ENCODE measurements at places on chromosomes 1 and 21.

GRCh38 chr1:34929853-34930701 is 627 bp upstream of the DLGAP3 start:
- no peak for DNase-seq

DNA sequence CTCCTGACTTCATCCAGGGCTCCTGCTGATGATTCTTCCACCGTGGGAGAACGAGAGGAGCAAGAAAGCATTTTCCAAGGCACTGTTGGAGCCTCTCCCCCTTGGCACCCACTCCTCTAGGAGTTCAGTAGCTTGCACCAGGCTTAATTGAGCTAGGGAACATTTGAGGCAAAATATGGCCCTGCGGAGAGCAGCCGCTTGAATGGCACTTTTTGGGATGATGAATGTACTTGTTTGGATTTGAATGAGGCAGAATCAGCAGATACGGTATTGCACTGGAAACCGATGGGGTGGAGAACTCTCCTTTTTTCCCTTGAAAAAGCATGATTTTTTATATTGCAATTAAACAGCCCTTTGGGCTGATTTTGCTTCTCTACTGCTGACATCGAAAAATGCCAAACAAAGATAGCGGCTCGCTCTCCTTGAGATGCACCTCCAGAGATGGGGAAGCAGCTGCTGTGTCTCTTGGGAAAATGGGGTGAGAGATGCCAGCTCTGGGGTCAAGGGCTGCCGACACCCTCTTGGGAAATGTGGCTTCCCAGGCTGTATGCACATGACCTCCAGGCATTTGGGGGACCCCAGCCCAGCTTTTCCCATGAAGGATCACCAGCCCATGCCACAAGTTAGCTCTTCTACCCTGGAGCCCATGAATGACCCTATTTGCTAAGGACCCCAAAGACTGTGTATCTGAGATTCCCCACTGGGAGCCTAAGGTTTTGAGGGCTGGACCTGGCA is 55.4 kb upstream of the LRP8 start:
- DNase-seq = no peak

DNA sequence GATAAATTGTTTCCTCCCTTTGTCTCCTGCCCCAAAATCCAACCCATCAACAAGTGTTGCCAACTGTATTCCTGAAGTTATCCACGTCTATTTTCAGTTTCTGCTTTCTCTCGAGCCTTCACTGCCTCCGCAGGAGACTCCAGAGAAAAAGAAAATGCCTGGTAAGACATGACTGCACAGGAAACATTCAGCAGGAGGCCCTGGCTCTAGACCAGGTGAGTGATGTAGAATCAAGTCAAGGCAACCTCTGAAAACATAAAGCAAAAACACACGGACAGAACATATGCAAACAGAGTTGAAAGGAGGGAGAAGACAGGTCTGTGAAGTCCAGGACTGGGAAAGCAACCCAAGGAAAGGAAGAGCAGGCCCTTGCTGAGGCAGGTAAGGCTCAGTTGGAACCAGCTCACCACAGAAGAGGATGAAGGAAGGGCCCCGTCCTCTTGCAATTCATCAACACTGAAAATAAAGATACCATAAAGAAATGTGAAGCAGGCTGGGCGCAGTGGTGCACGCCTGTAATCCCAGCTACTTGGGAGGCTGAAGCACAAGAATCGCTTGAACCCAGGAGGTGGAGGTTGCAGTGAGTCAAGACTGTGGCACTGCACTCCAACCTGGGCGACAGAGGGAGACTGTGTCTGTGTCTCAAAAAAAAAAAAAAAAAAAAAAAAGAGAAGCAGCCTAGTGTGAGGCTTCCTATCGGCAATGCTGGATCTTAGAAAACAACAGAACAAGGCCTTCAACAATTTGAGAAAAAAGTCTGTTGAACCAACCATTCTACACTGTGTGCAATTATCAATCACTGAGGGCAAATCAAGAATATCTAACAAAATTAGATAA is 8.8 kb downstream of the NOL9 start:
- no peak for DNase-seq

GRCh38 chr21:34967509-34968289 is 81.4 kb downstream of the RUNX1 start:
- no peak for DNase-seq

- DNase-seq = no peak
Observed at GRCh38 chr1:116770625-116771024, 16.4 kb downstream of the CD2 start.

GRCh38 chr1:96253246-96254035 is 468.1 kb upstream of the PTBP2 start:
- no peak for DNase-seq

DNA sequence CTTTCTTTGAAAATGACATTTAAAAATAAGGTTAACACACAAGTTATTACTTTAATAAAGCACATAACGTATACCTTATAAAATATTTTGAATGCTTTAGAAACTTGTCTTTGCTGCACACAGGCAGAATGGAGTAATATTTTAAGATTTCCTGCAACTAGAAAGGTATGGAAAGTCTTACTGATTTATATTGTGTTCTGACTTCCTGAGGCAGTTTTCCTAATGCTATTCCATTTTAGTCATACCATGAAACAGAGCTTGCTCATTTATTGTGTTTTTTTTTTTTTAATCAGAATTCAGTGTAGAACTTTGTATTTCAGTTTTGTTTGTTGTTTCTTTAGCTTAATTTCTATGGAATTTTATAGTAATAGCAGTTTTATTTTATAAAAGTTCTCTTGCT is 60.9 kb upstream of the S1PR1 start:
- no peak for DNase-seq

DNA sequence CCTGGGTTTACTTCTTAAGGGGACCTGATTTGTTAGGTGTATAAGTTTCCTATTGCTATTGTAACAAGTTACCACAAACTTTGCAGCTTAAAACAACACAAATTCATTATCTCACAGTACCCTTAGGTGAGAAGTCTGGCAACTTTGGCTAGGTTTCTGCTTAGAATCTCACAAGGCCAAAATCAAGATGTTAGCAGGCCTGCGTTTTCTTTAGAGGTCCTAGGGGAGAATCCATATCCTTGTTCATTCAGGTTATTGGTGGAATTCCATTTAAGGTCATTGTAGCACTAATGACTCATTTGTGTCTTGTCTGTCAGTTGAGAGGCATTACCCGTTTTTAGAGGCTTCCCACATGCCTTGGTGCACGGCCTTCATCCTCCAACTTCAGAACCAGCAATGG is 8.2 kb upstream of the SH2D1B start:
- DNase-seq = no peak

DNA sequence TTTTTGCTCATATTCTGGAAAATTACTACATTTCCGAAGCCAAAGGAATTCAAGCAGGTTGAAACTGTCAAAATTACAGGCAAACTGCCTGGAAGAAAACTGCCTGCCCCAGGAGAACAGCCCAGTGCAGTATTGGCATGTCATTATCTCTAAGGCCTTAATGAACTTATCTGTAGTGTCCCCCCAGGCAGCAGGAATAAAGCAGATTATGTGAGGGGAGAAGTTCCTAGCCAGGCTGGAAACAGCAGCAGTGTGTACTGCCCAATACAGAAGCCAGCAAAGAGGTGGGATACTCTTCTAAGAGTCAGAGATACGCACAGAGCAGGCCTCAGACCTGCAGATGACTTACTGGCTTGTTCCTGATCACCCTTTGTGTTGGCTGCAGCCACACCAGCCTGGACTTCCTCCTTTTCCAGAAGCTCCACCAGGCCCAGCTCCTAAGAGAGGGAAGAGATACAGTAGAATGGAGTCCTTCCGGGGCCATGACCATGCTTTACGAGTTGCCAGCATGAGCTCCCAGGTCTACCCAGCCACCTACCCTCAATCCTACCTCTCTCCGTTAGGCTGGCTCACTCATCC is 11.7 kb downstream of the IQGAP3 start:
- no peak for DNase-seq

- DNase-seq = no peak
Observed at GRCh38 chr1:112457241-112457640, 51.5 kb upstream of the WNT2B start.

DNA sequence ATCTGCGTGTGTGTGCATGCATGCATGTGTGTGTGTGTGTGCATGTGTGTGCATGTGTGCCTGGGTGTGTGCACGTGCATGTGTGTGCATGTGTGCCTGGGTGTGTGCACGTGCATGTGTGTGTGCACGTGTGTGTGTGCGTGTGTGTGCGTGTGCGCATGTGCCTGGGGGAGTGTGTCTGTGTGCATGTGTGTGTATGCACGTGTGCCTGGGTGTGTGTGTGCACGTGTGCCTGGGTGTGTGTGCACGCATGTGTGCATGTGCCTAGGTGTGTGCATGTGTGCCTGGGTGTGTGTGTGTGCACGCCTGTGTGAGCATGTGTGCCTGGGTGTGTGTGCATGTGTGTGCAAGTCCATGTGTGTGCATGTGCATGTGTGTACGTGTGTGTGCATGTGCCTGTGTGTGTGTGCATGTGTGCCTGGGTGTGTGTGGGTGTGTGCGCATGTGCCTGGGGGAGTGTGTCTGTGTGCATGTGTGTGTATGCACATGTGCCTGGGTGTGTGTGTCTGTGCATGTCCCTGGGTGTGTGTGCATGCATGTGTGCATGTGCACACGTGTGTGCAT is 29.3 kb upstream of the COL6A2 start:
- DNase-seq = no peak

- no peak for DNase-seq
Observed at GRCh38 chr1:231817801-231818200, 191.2 kb downstream of the DISC1 start.

- DNase-seq = no peak
Observed at GRCh38 chr1:93504247-93505033, 56.5 kb downstream of the FNBP1L start.

DNA sequence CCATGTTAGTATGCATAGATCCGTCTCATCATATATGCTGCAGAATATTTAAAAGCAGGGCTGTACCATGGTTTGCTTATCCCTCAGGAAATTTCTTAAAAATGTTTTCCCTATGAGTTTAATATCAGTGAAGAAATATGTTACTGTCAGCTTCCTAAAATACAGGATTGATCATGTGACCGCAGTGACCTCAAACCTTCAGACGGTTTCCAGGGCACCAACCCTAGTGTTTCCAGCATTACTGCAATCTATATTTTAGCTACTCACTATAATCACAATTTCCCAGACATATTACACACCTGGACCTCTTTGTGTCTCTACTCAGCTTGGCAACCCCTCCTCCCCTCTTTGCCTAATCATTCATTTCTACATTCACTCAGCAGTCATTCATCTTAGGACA is 7.7 kb upstream of the SDHB start:
- no peak for DNase-seq

DNA sequence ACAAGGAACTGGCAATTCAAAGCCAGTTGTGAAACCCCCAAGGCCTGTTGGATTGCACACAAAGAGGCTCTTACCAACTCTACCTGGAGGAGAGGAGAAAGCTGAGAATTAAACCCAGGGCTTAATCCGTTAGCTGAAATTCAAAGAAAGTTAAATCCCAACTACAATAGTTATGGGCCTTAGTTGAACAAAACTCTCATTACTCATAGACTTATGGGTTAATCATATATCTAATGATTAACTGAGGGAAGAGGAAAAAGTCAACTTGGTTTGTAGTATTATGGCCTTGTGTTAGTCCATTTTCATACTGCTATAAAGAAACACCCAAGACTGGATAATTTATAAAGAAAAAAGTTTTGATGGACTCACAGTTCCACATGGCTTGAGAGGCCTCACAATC is 838.2 kb upstream of the ADGRL2 start:
- DNase-seq = no peak

- no peak for DNase-seq
Observed at GRCh38 chr1:178633056-178633455, 92.0 kb upstream of the RALGPS2 start.

GRCh38 chr1:192873836-192874235 is 65.0 kb downstream of the RGS2 start:
- DNase-seq = no peak

DNA sequence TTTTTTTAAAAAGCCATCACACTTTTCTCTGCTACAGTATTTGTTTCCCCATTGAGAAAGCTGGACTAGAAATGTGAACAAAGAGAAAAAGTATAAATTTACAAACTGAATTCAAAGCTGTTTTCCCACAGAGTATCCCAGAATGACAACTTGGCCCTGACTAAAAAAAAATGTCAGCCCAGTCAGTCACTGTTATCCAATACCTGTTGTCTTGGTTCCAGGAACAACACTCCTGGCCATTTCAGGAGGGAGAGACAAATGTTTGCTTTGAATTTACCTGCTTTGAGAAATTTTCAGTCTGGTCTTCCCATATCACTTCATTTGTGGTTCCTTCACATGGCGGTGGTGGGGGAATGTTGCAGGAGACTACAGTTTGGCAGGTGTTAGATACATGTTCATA is 46.2 kb downstream of the COLGALT2 start:
- DNase-seq = no peak

GRCh38 chr1:171595324-171595723 is 26.7 kb upstream of the MYOCOS start:
- DNase-seq = no peak

DNA sequence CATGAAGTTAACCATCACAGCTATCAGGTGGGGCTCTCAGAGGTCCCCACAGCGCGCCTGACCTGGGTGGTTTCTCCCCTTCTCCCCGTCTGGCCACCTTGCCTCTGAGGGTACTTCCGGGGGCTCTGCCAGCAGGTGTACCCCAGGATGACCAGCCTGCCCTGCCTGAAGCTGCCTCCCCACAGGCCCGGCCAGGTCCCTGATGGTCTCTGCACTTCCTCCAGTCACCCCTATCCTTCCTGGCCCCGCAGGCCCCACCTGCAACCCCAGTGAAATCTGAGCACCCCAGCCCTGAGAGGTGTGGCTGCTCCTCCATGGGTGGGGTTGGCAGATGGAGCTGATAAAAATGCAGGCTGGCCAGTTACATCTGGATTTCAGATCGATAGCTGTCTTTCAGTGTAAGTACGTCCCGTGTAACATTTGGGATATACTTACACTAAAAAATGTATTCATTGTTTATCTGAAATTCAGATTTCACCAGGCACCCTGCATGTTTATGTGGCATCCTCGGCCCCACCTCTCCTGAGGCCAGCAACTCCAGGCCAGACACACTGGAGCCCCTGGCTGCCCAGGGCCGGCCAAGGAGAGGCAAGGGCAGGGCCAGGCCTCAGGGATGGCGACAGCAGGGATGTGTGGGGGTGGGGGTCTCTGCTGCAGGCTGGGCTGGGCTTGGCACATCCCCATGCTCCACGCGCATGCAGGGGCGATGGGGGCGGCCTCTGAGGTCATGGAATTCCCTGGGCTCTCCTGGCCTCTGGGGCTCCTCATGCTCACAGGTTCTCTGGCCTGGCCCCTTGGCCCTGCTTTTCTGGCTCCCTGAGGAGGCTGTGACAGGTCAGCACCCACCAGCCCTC is 25.1 kb downstream of the LRRC3 start:
- no peak for DNase-seq

DNA sequence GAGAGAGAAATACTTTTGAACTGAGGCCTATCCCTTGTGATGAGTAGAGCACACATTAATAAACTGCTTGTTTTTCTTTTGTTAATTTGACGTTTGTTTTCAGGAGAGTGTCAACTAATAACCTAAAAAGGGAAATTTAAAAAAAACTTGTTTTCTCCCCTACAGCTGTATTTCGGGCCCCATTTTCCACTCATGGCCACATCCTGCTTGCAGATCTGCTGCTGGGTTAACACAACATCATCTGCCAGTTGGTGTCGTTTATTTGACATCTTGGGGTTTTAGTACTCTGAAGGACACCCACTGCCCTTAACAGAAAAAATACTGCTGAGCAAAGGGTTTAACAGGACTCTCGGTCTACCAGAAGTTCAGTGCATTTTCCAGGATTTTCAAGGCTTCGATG is 848 bp upstream of the PYHIN1 start:
- DNase-seq = peak; percentile 9

Data from stimulated activated CD4-positive, alpha-beta T cell treated with anti-CD3 and anti-CD28 coated beads, Interleukin-2, amount 100 ng/mL, for 48 hours (primary cell).